ENCODE measurements at places on chromosomes 13 and 19. TPM values are rescaled to one million over a fixed set of nuclear protein-coding genes. Genes with fewer than 3 reads are reported as not detected.

The KIR3DL2 gene
- 0.64 TPM for total RNA-seq

The SIRT2 gene
- total RNA-seq: 29.0 TPM

The AKAP11 gene
- 34.9 TPM for total RNA-seq

The CEACAM3 gene
- total RNA-seq: not detected

- H3K4me1 ChIP-seq: peaks cover 16% of the 10 kb centered on the region
- H3K4me3 ChIP-seq: no peak overlapping the region
- no peaks in the 10 kb centered on the region for H3K36me3 ChIP-seq
- H3K27ac ChIP-seq: no peak overlapping the region
- no peak for DNase-seq
- H3K27me3 ChIP-seq: no peaks in the 10 kb centered on the region
Measured at GRCh38 chr13:30415430-30416030, 6.8 kb upstream of the UBE2L5 start.

DNA sequence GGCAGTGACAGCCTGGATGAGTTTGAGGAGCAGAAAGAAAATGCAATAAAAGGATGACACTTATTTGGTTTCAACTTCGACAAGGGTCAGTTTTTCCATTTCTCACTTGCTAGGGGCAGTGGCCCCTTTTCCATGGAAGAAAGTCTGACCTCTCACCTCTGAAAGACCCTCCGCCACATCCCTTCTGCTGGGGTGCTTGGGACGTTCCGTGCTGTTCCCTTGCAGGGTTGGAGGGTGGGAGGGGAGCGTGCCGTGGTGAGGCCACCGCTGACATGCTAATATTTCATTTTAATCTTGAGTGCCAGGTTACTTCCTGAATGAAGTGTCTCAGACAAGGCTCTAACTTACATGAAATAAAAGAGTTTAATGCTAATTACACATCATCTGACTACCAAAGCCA is 5.2 kb upstream of the ZNF536 start:
- H3K36me3 ChIP-seq: no peaks in the 10 kb centered on the region
- no peak overlapping the region for H3K4me3 ChIP-seq
- no peaks in the 10 kb centered on the region for H3K4me1 ChIP-seq
- peaks cover 3% of the 10 kb centered on the region for H3K27me3 ChIP-seq
- DNase-seq: no peak

DNA sequence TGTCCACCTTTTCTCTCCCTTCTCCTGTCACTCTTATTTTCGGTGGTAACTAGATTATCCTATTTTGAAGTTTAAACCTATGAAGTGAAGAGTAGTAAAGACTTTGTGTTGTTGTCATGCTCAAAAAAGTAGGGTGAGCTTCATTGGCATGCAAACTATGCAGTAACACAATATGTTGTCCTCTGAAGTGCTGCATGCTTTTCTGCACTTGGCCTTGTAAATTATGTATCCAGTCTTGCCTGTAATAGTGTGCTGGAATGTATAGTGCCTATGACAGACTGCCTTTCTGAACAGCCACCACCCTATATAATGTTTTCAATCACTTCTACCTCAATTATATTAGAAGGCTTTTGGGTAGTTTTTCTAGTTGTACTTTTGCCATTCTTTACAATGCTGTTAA is 1198.2 kb upstream of the PCDH20 start:
- H3K4me1 ChIP-seq: no peaks in the 10 kb centered on the region
- no peak overlapping the region for H3K27ac ChIP-seq
- no peak for DNase-seq
- no peaks in the 10 kb centered on the region for H3K27me3 ChIP-seq

DNA sequence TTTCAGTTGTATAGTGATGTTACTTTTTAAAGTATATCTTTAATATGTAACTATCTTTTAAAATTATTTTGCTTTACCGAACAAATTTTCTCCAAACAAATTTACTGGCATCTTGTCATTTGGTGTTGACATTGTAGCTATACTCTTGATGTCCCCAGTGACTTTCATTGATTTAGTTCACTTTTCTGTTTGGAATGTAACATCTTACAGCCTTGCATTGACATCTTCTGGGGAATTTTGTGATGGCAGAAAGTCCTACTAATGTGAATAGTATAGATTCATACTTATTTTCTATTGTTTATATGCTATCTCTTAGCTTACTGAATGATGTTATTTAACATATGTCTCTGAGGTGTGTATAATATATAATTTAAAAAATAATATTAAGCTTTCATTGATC is 800.9 kb upstream of the ATXN8OS start:
- H3K27me3 ChIP-seq: no peaks in the 10 kb centered on the region
- H3K36me3 ChIP-seq: no peaks in the 10 kb centered on the region
- H3K27ac ChIP-seq: no peak overlapping the region
- H3K4me1 ChIP-seq: no peaks in the 10 kb centered on the region

- no peak for DNase-seq
- H3K4me1 ChIP-seq: no peaks in the 10 kb centered on the region
Measured at GRCh38 chr19:30078381-30078910, 136.4 kb downstream of the URI1 start.

Data from activated T-helper 2 cell treated with anti-CD3 and anti-CD28 coated beads, Interferon-gamma antibody, Interleukin-2, Interleukin-4, amounts not matched to agents 10 μg/mL and 5 μg/mL and 100 μg/mL, durations not matched to agents 14 hours and 24 hours and 36 hours (primary cell).